ENCODE measurements at places on chromosomes 13 and 19.

DNA sequence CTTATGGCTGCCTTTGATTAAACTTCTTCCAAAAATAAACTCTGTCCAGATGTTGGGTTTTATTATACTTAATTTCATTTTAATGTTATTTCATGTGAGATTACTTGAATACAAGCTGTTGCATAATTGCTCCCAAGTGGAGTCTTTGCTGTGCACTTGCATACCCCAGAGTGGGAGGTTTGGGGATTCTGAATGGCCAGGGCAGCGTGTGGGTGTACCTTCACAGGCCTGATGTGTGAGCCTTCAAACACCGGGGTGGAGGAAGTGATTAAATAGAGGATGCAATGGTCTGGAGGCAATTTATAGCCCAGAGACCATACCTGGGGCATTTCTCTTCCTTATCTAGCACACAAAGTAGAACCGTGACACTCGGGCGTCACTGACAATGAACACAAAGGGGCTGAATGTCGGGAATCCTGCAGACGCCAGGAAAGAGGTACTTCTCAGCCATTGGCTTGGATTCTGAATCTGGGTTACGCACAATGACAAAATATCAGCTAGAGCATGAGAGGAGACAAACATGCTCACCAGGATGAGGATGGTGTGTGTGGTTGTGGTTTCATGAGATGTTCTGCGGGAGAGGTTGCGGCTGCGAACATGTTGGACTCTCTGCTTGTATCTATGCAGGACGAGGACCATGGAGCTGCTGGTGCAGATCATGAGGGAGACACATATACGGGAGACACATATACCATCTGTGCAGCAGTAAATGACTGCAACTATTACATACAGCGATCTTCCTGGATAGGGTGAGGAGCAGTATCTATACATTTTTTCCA, 7.1 kb upstream of the LILRA5 start:
- no peak for DNase-seq

DNA sequence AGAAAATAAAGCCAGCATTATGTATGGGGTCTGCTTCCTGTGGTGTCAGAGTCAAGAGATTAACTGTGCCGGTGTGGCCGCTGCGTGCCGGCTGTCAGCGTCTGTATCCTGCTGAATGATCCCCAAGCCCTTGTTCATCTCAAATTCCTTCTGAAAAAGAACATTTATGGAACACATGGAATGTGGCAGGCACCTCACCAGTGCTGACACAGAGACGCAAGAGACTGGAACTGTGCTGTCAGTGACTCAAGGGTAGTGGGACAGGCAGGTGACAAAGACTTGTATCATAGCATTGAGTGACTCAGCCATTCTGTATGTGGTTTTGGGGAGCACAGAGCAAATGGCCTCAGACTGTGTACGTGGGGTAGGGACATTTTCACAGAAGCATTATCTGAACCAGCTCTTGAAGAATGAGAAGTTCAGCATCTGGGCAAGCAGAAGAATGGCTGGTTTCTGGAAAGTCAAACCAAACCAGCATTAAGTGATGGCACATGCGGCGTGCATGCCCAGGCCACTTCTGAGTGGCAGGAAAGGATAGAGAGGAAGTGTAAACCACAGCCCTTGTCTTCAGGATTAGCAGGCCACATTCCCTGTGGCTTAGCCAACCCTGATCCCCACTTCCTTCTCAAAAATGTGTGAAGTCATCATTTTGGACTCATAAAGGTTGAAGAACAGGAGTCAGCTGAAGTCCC, 54.0 kb upstream of the IRS2 start:
- peak; percentile 33 for DNase-seq

GRCh38 chr13:53068585-53069520, 40.2 kb downstream of the OLFM4 start:
- DNase-seq, result no peak

DNA sequence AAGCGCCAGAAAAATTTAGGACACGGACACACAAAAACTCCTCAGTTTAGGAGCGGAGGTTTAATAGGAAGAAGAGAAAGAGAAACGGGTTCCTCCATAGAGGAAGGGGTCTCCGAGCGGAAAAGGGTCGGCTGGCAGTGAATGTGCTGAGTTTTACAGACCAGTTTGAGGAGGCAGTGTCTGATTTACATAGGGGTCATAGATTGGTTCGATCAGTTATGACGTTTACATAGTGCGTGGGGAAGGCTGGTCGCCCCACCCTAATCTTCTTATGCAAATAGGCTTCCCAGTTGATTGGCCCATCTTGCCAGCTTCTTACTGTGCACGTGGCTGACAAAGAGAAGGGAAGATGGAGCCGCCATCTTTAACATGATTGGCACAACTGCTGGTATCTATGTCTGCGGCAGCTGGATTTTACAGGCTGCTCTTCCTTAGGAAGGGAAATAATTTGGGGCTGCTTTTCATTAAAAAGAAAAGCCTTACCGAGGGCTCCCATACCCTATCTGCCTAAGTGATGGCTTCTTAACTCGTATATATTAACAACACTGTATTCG, 1.2 kb upstream of the ZNF225 start:
- DNase-seq, result no peak

DNA sequence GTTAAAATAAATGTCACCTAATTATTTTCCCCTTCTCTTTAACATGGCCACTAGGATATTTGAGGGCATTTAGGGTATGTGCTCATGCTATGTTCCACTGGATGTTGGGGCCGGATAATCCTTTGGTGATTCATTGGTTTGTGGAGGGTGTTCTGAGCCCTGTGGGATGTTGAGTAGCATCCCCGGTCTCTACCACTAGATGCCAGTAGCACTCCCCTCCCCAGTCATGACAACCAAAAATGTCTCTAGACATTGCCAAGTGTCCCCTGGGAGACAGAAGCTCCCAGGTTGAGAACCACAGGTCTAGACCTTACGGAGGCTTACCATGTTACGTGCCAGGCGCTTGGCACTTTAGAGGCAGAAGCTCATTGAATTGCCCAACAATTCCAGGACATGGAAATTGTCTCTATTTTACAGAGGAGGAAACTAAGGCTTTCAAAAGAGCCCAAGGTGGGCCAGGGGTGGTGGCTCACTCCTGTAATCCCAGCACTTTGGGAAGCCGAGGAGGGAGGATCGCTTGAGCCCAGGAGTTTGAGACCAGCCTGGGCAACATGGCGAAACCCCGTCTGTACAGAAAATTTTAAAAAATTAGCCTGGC, 14.1 kb downstream of the SHANK1 start:
- DNase-seq, result peak; percentile 84

DNA sequence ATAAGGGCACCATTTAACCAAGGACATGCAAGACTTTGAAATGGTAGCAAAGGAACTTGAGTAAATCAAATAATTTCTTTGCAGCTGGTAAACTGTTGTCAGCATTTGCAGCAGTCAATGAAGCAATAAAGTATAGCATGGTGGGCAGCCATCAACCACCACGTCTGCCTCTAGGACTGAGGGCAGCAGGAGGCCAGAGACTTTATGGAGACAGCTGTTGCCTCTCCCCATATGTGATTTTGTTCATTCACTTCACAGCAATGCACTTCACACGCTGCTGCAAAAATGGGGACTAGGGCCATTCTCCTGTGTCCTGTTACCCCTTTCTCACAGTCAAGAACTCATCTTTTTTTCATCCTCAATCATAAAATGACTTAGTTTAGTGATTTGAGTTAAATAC, 51.3 kb upstream of the PCDH9 start:
- no peak for DNase-seq

GRCh38 chr19:5977222-5977784, 637 bp downstream of the RANBP3 start:
- no peak for DNase-seq

DNA sequence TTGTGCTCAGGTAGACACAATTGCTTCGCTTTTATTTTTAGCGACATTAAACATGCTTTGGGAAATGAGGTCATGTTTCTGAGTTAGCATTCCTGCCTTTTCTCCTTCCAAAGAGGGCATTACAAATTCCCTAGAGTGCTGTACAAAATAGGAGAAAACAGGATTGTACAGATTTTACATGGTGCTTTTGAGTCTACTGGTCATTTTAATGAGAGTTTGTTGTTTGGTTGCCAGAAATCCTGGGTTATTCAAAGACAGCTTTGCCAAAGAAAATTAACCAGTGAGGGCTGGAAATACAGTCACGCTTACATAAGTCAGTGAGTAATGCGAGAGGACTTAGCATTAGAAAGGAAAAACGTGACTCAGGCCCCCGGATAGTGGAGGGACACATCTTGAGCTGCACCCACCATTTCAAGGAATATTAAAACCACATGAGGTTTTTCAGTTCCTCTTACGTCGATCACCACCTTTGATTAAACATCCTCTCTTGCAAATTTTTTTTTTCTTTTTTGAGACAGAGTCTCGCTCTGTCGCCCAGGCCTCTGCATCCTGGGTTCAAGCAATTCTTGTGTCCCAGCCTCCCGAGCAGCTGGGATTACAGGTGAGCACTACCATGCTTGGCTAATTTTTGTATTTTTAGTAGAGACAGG, 55.4 kb downstream of the SACS start:
- DNase-seq, result no peak

- no peak for DNase-seq
These were observed 34.1 kb downstream of the F2RL3 start for GRCh38 chr19:16922949-16923348.

DNA sequence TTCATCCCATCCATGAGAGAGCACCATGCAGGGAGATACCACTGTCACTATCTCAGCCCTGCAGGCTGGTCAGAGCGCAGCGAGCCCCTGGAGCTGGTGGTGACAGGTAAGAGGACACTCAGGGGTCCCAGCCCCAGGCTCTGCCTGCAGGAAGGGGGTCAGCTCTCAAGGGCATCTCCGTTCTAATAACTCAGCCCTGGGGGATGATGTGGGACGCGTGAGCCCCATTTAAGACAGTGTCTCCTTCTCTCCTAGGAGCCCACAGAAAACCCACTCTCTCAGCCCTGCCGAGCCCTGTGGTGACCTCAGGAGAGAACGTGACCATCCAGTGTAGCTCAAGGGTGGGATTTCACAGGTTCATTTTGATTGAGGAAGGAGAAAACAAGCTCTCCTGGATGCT, 15.5 kb upstream of the KIR3DL3 start:
- DNase-seq, result no peak

DNA sequence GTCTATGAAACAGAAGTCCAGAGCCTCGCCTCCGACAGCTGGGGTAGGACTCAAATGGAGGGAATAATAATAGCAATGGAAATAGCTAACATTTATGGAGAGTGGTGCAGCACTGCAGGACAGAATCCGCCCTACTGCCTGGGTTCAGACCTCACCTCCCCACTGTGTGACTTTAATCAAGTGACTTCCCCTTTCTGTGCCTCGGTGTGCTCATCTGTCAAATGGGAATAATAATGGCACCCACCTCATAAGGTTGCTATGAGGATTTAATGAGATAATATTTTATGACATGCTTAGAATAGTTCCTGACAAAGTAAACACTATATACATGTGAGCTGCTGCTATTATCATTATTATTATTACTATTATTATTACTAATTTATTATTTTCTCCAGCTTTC, 3.2 kb downstream of the LRFN1 start:
- DNase-seq, result no peak

DNA sequence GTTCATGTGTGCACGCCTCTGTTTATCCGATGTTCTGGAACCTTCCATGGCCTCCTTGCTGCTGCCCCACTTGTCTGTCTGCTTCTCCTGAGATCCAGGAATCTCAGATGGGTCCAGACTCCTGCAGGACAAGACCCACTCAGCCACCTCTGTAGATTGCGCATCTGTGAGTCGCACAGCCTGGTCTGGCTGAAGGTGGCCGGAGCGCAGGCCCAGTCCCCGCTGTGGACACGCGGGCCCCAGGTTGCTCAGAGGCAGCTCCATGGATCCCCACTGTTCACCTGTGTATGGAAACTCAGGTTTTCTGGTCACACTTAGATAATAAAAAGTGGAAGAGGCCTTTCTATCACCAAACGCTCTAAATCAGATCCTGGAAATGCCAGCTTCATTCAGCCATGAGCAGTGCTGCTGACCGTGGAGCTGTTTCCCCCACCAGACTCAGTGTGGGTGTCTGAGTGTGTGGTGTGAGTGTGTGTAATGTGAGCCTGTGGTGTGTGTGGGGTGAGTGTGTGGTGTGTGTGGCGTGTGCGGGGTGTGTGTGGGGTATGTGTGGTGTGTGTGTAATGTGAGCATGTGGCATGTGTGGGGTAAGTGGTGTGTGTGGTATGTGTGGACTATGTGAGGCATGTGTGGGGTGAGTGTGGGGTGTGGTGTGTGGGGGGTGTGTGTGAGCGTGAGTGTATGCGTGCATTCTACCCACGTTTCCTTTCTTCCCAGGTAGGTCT, 59.5 kb downstream of the MCF2L start:
- DNase-seq, result no peak

GRCh38 chr19:49767381-49767780, 580 bp downstream of the AP2A1 start:
- DNase-seq, result no peak

- DNase-seq, result no peak
These were observed 6.4 kb downstream of the MOB3A start for GRCh38 chr19:2089727-2090053.

GRCh38 chr19:7692417-7693088, 9.4 kb downstream of the FCER2 start:
- DNase-seq, result no peak

- DNase-seq, result peak; percentile 53
These were observed 60.7 kb downstream of the MCF2L start for GRCh38 chr13:113029487-113030258.

GRCh38 chr13:45564133-45564776, 51.3 kb downstream of the ERICH6B start:
- no peak for DNase-seq

DNA sequence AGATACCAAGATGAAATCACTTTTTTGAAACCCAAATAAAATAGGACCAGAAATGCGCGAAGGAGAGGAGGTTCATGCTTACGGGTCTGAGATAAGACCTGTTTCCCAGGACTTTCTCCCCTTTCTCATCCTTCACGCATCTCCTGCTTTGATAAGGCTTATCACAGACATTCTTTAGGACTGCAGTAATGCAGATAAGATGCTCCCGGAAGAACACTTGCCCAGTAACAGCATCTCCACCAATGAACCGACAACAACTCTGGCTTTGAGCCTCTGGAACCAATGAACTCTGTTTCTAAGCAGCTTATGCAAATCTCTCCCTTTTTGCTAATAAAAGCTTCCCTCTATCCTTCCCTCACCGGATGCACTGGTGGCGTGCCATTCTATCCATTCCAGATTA, 783.4 kb upstream of the ARGLU1 start:
- no peak for DNase-seq

GRCh38 chr19:41324231-41324702, 14.3 kb downstream of the CCDC97 start:
- no peak for DNase-seq

DNA sequence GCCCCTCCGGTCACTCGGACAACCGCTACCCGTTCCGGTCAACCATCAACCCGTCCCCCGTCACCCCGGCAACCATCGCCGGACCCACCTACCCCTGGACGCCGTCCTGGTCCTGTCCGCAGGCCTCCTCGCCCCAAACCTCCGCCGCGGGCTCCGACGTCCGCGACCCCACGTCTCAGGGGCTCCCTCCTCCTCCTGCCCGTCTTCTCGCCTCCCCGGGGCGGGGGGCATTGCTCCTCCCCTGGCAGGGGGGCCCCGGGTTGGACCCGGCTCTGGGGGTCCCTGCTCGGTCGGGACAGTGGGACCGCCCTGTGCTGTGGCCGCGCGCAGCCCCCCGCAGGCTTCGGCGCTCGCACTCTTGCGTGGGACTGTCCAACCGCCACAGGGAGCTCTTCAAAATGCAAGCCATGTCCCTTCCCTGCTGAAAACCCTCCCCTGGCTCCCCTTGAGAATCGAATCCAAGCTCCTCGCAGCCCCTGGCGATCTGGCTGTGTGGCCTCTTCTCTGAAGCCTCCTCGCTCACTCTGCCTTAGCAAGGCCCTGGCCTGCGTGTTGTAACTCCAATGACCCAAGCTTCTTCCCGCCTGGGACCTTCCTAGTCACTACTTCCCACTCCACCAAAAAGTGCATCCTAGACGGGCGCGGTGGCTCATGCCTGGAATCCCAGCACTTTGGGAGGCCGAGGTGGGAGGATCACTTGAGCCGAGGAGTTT, 8.4 kb downstream of the EPHX3 start:
- no peak for DNase-seq
